ENCODE measurements at places on chromosomes 4 and X.
A peak's percentile ranks its signal among the peaks of the same experiment; 100 is the strongest.

DNA sequence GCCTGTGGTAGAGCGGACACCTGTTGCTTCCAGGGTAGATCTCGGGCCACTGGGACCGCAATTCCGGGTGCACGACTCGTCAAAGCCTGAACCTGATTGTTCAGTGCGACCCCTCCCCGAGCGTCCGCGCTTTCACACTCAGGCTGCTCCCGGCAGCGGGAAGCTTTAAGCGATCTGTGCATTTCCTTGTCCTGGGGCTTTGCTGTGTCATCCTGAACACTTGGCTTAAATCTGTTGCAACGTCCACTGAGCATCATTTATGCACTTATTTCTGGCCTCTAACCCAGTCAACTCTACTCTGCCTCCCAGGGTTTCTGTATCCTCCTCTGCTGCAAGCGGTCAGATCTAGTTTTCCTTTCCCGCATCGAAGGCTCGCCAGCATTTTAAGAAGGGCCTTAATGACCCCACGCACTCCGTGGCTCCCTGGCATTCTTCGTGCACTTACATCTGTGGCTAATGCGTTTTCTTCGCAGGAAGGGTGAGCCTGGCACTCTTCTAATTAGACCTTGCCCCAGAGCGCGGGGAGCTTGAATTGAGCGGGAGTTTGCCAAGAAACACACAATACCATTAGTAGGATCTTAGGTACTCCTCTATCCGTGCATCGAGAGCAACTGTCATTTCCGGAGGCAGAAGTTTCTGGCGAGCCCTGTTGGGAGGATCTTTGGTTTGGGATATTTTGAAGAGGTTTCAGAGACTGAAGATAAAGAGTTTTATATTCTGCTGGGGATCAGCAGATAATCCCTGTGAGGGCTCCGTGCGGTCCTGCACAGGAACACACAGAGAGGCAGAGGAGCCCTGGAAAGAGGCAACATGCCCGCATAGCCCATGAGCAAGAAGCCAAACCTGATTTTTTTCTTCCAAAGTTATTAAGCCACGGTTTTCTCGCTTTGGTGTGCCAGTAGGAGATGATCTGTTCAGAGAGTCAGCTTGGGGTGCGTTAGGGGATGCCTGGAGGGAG lies 654 bp upstream of the DDIT4L start:
- no peak for DNase-seq

DNA sequence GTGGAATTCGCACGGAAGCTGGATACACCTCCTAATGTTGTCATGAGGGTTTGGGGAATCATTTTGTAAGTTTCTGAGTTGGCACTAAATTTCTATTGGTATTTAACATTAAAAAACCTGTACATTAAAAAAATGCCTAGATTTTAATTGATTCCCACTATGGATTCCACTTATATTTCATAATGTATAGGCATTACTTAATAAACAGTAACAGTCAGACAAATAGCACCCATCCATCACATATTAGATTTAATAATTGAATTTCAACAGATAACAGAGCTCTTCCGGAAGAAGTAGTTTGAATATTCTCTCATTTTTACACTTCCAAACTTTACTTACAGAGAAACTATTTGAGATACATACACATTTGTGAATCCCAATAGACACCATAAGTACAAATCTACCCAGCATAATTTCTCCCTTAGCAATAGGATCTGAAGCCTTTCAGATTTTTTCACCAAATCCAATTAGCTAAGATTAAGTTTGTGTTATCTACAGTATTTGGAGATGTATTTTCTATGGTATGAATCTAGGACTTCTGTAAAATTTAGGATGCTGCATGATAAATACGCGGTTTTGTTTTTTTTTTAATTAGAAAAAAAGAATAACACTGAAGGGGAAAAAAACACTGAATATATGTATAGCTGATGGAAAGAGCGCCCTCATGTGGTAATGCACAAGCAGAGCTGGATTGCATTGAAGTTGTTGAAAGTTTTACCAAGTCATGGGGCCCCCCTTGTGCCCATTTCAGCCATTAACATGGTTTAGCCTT lies 12.2 kb upstream of the ODAM start:
- no peak for DNase-seq

DNA sequence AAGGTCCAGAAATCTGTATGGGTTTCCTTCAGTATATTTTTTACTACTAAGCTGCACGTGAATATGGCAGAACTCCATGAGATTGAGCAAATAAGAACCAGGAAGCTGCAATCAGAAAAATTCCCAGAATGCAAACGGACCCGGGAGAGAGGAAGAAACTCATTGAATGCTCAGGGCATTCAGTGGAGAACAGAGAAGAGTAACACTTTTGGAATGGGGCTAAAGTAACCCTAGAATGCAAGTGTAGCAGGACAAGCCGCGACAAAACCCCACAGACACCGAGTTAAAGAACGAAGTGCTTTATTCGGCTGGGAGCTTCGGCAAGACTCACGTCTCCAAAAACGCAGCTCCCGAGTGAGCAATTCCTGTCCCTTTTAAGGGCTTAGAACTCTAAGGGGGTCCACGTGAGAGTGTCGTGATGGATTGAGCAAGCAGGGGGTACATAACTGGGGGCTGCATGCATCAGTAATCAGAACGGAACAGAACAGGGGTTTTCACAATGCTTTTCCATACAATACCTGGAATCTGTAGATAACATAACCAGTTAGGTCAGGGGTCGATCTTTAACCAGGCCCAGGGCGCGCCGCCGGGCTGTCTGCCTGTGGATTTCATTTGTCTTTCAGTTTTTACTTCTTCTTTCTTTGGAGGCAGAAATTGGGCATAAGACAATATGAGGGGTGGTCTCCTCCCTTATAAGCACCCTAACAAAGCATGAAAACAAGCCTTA lies 56.4 kb downstream of the RAB28 start:
- no peak for DNase-seq

DNA sequence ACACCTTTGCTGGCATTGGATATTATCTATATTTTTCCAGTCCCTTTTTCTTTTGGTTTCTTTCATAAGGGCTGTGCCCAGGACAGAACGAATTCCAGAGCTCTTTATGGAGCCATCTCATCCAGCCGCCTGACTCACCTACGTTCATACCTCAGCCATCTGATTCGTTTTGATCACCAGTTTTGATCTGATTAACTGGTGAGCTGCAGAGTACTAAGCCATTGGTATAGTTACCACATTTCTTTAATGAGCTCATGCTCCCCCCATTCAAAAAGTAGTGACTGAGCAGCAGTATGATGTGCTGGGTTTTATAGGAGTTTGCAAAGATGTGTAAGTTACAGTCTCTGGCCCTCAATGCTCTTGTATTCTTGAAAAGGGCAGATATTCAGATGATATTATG lies 43.0 kb upstream of the CDKN2AIP start:
- no peak for DNase-seq

GRCh38 chr4:99572527-99573240 lies 1.9 kb upstream of the MTTP start:
- no peak for DNase-seq

- DNase-seq = no peak
Observed at GRCh38 chrX:136272325-136272724, 21.1 kb upstream of the MAP7D3 start.

GRCh38 chr4:143359644-143360193 lies 23.0 kb downstream of the GAB1 start:
- no peak for DNase-seq

DNA sequence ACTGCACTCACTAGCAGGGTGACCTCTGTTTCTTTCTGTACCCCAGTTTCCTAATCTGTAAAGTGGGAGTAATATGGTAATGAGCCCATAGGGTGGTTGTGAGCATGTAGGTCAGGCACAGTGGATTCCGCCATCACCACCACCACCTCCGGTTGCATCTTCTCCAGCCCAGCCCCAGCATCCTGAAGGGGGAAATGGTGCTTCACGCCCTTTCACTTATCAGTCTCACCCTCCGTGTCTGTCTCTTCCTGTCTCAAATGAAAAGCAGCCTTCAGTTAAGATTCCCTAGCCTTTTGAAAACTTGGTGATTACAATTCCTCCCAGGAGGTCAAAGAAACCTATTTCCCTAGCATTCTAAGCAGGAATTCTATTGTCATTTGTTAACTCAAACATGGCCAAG lies 16.9 kb upstream of the XPNPEP2 start:
- peak; percentile 44 for DNase-seq

DNA sequence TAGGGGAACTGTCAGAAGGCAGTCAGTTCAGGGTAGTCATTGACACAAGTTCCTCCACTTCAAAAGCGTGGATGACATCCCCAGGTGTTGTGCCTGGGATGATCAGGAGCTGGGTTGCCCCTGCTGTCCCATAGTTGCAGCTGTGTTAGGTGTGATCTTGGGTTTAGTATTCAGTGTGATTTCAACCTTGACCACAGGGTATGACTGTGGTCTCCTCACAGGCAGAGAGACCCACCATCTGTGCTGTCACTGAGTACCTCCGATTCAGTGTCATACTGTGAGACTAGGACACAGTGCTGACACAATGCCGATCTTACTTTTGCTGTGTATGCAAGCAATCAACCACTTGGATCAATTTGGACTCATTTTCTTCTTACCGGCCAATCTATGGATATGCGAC lies 25.2 kb downstream of the FOXR2 start:
- no peak for DNase-seq

DNA sequence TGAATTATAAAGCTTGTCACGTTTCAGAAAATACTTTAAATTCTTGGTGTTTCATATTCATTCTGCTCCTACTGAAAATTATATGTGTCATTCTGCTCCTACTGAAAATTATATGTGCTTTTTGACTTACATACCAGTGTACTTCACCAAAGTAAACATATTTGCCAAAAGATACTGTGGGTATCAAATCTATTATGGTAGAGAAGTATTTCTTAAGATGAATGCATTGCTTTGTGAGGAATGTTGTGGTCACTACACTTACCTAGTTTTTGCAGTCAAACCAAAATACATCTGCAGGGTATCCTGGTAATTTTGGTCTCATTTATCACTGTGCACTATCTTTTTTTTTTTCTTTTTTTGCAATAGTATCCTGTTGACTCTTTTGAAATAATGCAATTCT lies 287.7 kb upstream of the MAD2L1 start:
- DNase-seq = no peak

DNA sequence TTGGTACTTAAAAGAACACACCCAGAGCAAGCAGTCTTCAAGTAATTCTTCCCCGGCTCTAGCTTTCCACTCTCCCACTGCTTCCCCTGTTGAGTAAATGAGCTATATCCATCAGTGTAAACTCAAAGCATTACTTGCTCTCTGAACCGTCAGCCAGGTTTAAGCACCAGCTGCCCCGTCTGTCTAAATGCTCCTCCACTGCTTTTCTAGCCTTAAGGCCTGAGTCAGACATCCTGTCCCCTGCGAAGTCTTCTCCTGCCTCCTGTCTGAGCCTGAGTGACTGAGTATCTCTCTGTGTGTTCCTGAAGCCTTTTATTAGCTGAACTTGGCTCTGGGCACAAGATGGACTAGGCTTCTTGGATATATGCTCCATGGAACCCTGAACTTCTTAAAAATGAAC lies 205.1 kb downstream of the STK32B start:
- no peak for DNase-seq

DNA sequence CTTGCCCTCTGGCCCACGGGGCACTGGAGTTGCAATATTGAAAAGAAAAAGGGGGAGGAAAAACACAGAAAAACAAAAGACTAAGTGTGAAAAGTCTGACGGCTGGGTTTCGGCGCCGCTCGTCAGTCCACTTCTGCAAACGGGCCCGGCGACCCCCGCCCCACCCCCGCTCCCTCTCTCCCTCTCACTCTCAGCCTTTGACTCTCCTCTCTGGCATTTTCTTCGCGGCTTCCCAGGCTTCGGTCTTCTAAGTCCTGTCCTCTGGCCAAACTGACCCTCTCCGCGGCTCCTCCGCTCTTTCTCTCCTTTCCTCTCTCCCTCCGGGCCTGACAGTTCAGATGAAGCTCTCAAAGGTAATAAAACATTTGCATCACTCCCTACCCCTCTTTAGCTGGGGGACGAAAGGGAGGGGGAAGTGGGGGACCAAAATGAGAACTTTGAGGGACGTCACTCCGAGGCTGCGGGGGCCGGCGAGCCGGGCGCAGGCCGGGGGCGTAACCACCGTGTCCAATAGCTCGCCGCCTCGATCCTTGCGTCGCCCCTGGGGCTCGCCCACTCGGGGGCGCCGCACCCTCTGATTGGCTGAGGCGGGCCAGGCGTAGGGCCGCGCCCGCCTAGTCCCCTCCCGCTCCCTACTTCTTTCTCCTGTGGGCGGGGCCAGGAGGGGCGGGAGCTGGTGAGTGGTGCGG lies at the start of gene NKX6-1:
TSS of gene NKX6-1 (minus strand) at position 358 of the 689 bp plus-strand sequence. CDS start 1,064 bp downstream, outside the sequence.
- no peak for DNase-seq

DNA sequence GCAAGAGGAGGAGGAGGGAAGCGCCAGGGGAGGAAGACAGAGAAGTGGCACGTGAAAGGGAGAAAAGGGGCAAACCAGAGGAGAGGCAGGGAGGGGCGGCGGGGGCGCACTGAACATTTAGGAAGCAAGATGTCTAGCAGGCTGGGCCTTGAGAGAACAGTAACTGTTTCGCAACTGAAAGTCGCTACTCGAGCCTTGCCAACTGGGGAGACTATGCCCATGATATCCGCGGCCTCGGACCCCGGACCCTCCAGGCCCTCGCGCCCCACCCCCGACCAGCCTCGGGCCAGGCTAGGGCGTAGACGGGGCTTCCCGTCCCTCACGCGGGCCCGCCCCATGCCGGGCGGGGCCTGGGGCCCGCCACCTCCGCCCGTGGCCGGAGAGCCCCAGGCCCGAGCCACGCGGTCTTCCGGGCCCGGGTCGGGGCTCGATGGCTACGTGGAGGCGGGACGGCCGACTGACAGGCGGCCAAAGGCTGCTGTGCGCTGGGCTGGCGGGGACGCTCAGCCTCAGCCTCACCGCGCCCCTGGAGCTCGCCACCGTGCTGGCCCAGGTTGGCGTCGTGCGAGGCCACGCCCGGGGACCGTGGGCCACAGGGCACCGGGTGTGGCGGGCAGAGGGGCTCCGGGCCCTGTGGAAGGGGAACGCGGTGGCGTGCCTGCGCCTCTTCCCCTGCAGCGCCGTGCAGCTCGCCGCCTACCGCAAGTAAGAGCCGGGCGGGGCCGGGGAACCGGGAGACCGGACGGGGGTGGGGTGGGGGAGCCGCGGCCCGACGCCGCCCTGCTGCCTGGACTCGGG lies at the start of gene SLC25A43:
TSS of gene SLC25A43 (plus strand) at position 363 of the 798 bp plus-strand sequence. CDS start at position 431, 68 bp downstream.
- peak; percentile 56 for DNase-seq

GRCh38 chr4:87075876-87076275 lies 141.1 kb downstream of the AFF1 start:
- no peak for DNase-seq

- DNase-seq = no peak
Observed at GRCh38 chr4:3322059-3322550, 29.3 kb downstream of the RGS12 start.

DNA sequence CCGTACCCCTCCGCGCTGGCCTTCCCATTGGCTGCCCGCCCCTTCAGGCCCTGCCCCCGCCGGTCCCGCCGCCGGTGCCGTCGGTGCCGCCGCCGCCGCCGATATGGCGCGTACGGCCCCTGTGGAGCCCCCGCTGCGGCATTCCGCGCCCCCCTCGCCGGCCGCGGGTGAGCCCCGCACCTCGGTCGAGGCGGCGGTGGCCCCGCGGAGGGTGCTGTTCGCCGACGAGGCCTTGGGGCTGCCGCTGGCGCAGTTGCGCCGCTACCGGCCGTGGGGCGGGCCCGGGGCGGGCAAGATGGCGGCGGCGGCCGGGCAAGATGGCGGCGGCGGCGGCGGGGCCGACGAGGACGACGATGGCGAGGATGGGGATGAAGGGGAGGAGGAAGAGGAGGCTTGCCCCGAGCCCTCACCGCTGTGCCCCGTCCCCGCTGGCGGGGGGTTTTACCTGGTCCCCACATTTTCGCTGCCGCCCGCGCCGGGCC lies at the start of gene PPP1R3F:
TSS of gene PPP1R3F (plus strand) at position 27 of the 482 bp plus-strand sequence. CDS start at position 104, 77 bp downstream.
- DNase-seq = no peak
